ENCODE measurements at places on chromosomes 11 and 22.

- no peaks in the 10 kb centered on the region for H3K36me3 ChIP-seq
- no peak for DNase-seq
- no peak overlapping the region for H3K4me3 ChIP-seq
- H3K27ac ChIP-seq, result no peak overlapping the region
- peaks cover 14% of the 10 kb centered on the region for H3K4me1 ChIP-seq
Measured at GRCh38 chr11:45105984-45106375, 40.5 kb upstream of the PRDM11 start.

DNA sequence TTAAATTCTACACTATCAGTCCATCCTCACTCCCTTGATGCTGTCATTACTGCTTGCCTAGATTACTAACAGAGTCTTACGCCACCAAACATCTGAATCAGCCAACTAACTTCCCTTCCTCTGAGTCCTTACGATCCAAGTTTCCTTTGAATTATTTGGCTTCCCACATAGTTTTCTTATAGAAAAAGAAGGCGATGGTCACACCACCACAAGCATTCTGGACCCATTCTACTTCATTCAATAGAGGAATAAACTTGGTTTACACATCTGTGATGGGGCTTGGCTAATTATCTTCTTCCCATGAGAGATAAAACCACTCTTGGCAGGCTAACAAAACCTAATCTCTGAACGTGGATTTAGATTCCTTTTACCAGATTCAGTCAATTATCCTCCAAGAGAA lies 35.0 kb downstream of the INTS4 start:
- H3K36me3 ChIP-seq, result peaks cover 42% of the 10 kb centered on the region
- no peak overlapping the region for H3K4me3 ChIP-seq
- H3K4me1 ChIP-seq, result no peaks in the 10 kb centered on the region

DNA sequence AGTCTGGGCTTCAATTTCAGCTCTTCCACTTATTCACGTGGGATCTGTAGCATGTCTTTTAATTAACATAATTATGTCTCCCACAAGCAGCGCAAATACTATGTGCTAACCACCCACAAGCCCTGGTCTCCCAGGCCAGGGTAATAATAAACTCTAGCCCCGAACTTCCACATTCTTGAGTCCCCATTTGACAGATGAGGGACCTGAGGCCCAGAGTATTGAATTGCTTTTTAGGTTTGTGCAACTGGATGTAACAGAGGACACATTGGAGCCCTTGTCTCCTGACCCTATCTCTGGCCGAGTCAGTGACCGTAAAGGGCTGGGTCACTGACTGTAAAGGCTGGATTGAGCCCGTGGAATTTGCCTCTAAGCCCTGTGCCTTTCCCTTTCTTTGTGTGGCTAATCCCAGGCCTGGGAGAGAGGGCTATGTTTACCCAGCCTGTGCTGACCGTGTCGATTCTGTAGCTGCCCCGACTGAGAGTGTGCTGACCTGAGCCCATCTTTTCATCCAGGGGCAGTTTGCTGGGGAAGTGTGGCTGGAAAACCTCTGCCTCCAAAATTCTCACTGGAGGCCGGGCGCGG lies 3.9 kb downstream of the CRYBB2 start:
- H3K4me1 ChIP-seq, result no peaks in the 10 kb centered on the region
- H3K4me3 ChIP-seq, result no peak overlapping the region
- no peak for DNase-seq
- no peak overlapping the region for H3K27ac ChIP-seq
- H3K36me3 ChIP-seq, result no peaks in the 10 kb centered on the region
- H3K27me3 ChIP-seq, result no peaks in the 10 kb centered on the region

DNA sequence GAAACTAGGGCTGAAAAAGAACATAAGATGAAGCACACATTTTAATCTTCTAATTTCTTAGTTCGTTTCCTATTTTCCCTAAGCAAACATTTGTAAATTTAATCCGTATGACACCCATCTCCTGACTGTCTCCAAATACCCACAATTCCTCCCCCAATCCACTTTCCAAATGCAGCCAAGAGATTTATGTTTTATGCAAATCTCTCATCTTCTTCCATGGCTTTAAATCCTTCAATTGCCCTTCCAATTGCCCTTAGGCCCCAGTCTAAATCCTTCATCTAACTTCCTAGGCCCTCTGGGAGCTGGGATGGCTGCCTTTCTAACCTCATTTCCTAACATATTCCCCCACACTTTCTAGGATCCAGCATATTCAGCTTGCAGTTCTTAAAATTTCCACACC lies 18.0 kb upstream of the POU2AF1 start:
- H3K4me1 ChIP-seq, result no peaks in the 10 kb centered on the region
- DNase-seq, result no peak
- H3K27me3 ChIP-seq, result no peaks in the 10 kb centered on the region
- no peak overlapping the region for H3K27ac ChIP-seq

- no peak for DNase-seq
- H3K4me3 ChIP-seq, result no peak overlapping the region
- no peak overlapping the region for H3K27ac ChIP-seq
Measured at GRCh38 chr22:27476729-27477128, 324.8 kb downstream of the MN1 start.

DNA sequence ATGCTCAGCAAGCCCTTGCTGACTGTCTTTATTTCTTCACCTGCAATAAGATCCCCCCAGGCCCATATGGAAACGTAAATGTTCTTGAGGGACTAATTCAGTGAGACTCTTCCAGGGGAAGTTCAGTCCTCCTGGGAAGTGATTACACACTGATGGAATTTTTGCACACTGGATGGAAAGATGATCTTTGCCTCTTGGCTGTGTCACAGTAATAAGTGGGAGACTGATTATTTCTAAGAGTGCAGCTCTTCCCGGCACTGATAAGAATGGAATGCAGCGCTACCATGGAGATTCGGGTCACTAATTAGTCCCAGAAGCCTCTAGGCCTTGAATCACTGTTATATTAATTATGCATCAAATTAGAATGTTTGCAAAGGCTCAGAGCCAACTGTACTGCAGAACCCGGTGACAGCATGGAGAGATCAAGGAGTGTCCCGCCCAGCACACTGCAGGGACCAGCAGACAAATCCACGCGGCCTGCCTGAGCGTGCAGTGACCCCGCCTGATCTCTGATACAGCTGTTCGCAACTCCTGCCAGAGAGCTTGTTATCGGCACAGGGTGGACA lies 178.3 kb downstream of the SNX19 start:
- no peak for DNase-seq
- H3K4me3 ChIP-seq, result no peak overlapping the region
- H3K4me1 ChIP-seq, result no peaks in the 10 kb centered on the region
- H3K27ac ChIP-seq, result no peak overlapping the region
- no peaks in the 10 kb centered on the region for H3K36me3 ChIP-seq

GRCh38 chr22:47633111-47633510 lies 870.7 kb downstream of the TBC1D22A start:
- H3K27ac ChIP-seq, result no peak overlapping the region
- no peaks in the 10 kb centered on the region for H3K27me3 ChIP-seq
- no peak for DNase-seq
- no peaks in the 10 kb centered on the region for H3K4me1 ChIP-seq
- no peaks in the 10 kb centered on the region for H3K36me3 ChIP-seq
- H3K4me3 ChIP-seq, result no peak overlapping the region

- H3K4me1 ChIP-seq, result no peaks in the 10 kb centered on the region
- H3K27me3 ChIP-seq, result no peaks in the 10 kb centered on the region
- no peaks in the 10 kb centered on the region for H3K36me3 ChIP-seq
- H3K27ac ChIP-seq, result no peak overlapping the region
- no peak overlapping the region for H3K4me3 ChIP-seq
- DNase-seq, result no peak
Measured at GRCh38 chr11:16365581-16366228, 9.4 kb upstream of the SOX6 start.

GRCh38 chr22:39453765-39454378 lies 2.9 kb upstream of the MGAT3 start:
- no peak overlapping the region for H3K4me3 ChIP-seq
- no peak for DNase-seq
- no peak overlapping the region for H3K27ac ChIP-seq
- H3K36me3 ChIP-seq, result no peaks in the 10 kb centered on the region
- no peaks in the 10 kb centered on the region for H3K27me3 ChIP-seq

DNA sequence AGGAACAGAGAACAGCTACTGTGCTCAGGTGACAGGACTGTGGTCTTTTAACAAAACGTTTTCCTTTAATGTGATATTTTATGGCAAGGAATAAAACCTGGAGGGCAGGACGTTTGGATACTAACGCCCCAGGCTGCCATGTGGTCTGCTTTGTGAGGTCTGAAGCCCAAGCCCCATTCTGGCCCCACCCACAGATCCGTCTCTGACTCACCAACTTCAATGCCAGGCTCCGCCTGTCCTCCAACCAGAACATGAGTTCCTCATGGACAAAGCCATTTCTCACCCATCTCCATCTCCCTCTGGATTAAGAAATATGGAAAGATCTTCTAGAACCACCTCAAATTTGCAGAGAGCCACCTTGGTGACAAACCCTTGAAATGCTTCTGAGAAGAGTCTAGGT lies 148.8 kb downstream of the CRYBB2 start:
- no peaks in the 10 kb centered on the region for H3K27me3 ChIP-seq
- H3K27ac ChIP-seq, result no peak overlapping the region
- H3K4me3 ChIP-seq, result no peak overlapping the region

GRCh38 chr11:65616575-65617001 lies 1.0 kb downstream of the PCNX3 start:
- no peak for DNase-seq
- peaks cover 46% of the 10 kb centered on the region for H3K4me1 ChIP-seq
- H3K27me3 ChIP-seq, result no peaks in the 10 kb centered on the region
- H3K27ac ChIP-seq, result peak overlapping the region; percentile 96
- peak overlapping the region; percentile 82 for H3K4me3 ChIP-seq
- peaks cover 33% of the 10 kb centered on the region for H3K36me3 ChIP-seq

- no peaks in the 10 kb centered on the region for H3K36me3 ChIP-seq
- H3K27ac ChIP-seq, result no peak overlapping the region
- H3K27me3 ChIP-seq, result no peaks in the 10 kb centered on the region
- H3K4me3 ChIP-seq, result no peak overlapping the region
- DNase-seq, result no peak
- H3K4me1 ChIP-seq, result no peaks in the 10 kb centered on the region
Measured at GRCh38 chr11:118740892-118741291, 50.1 kb downstream of the DDX6 start.

DNA sequence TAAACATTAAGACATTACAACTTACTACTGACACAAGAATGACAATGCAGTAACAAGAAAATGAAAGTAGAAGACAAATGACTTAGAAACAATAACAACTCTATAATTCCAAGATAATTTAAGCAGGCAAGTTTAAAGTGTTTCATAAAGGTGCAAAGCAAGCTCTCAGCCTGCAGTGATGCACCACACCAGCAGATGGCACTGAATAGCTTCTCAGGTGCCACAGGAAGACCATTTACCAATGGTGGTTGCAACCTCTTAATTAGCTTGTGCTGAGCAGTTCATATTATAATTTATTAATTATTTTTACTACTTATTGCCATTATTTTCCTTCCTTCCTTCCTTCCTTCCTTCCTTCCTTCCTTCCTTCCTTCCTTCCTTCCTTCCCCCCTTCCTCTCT lies 60.6 kb downstream of the NXPE2 start:
- no peak overlapping the region for H3K4me3 ChIP-seq
- H3K27me3 ChIP-seq, result no peaks in the 10 kb centered on the region
- H3K27ac ChIP-seq, result no peak overlapping the region
- peak; percentile 60 for DNase-seq
- no peaks in the 10 kb centered on the region for H3K36me3 ChIP-seq
- no peaks in the 10 kb centered on the region for H3K4me1 ChIP-seq

- no peak for DNase-seq
- no peak overlapping the region for H3K4me3 ChIP-seq
- no peak overlapping the region for H3K27ac ChIP-seq
- H3K4me1 ChIP-seq, result no peaks in the 10 kb centered on the region
- H3K36me3 ChIP-seq, result no peaks in the 10 kb centered on the region
- no peaks in the 10 kb centered on the region for H3K27me3 ChIP-seq
Measured at GRCh38 chr11:69286374-69287371, 7.3 kb upstream of the MYEOV start.

- no peaks in the 10 kb centered on the region for H3K27me3 ChIP-seq
- no peaks in the 10 kb centered on the region for H3K36me3 ChIP-seq
- peaks cover 73% of the 10 kb centered on the region for H3K4me1 ChIP-seq
- H3K27ac ChIP-seq, result peak overlapping the region; percentile 81
- DNase-seq, result peak; percentile 86
Measured at GRCh38 chr22:37627545-37627944, 11.9 kb upstream of the SH3BP1 start.

GRCh38 chr11:108025387-108026080 lies 16.8 kb downstream of the CUL5 start:
- H3K27me3 ChIP-seq, result no peaks in the 10 kb centered on the region
- H3K4me3 ChIP-seq, result peak overlapping the region; percentile 28
- no peak overlapping the region for H3K27ac ChIP-seq
- peak; percentile 20 for DNase-seq

DNA sequence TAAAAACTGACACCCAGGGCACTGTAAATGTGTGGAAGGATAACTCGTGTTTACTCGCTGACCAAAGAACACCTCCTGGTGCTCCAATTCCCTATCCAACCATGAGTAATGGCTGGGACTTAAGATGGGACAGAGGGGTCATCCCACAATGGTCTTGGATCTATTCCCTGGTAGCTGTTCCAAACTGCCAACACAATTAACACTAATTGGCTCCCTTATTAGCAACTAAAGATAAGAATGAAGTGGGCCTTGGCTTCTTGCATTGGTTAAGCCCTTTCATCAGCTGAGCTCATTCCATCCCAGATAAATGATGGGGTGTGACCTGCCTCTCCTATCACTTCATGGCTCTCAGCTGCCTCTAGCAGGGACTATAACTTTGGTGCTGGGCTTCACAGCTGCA lies 1.5 kb upstream of the SIK3 start:
- no peaks in the 10 kb centered on the region for H3K36me3 ChIP-seq
- H3K27me3 ChIP-seq, result no peaks in the 10 kb centered on the region
- DNase-seq, result no peak

GRCh38 chr11:35507688-35508087 lies 17.7 kb downstream of the PAMR1 start:
- H3K36me3 ChIP-seq, result no peaks in the 10 kb centered on the region
- no peak overlapping the region for H3K4me3 ChIP-seq
- no peak for DNase-seq
- peaks cover 13% of the 10 kb centered on the region for H3K27me3 ChIP-seq

- H3K4me3 ChIP-seq, result no peak overlapping the region
- DNase-seq, result no peak
- H3K27me3 ChIP-seq, result no peaks in the 10 kb centered on the region
- H3K27ac ChIP-seq, result no peak overlapping the region
- no peaks in the 10 kb centered on the region for H3K36me3 ChIP-seq
- H3K4me1 ChIP-seq, result peaks cover 9% of the 10 kb centered on the region
Measured at GRCh38 chr11:132334769-132335280, 964.4 kb downstream of the NTM start.

DNA sequence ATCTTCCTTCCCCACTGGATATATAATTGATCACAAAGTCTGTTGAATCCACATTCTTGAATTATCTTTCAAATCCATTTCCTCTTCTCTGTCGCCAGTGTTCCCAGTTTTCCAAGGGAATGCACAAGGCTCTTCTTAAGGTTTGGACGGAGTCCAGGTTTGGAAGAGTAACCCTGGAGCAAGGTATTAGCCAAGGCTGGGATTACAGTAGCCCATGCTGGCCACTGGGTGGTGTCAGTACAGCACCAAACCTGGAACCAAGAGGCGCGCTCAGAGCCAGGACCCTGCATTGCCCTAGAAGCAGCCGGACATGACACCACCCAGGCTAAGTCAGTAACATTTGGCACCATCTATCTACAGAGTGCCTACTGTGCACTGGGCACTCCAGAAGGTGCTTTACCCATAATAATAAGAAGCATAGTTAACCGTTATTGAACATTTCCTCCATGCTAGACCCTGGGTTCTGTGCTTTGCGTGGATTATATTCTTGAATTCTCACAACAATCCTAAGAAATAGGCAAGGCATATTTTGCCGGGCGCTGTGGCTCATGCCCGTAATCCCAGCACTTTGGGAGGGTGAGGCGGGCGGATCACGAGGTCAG lies 48.0 kb upstream of the CLPB start:
- H3K4me3 ChIP-seq, result no peak overlapping the region
- H3K27ac ChIP-seq, result no peak overlapping the region
- H3K4me1 ChIP-seq, result peaks cover 5% of the 10 kb centered on the region
- H3K27me3 ChIP-seq, result peaks cover 11% of the 10 kb centered on the region
- peak; percentile 28 for DNase-seq

All from CD4-positive, CD25-positive, alpha-beta regulatory T cell (primary cell).